ENCODE measurements at places on chromosomes 16 and 17.
A peak's percentile ranks its signal among the peaks of the same experiment; 100 is the strongest.

DNA sequence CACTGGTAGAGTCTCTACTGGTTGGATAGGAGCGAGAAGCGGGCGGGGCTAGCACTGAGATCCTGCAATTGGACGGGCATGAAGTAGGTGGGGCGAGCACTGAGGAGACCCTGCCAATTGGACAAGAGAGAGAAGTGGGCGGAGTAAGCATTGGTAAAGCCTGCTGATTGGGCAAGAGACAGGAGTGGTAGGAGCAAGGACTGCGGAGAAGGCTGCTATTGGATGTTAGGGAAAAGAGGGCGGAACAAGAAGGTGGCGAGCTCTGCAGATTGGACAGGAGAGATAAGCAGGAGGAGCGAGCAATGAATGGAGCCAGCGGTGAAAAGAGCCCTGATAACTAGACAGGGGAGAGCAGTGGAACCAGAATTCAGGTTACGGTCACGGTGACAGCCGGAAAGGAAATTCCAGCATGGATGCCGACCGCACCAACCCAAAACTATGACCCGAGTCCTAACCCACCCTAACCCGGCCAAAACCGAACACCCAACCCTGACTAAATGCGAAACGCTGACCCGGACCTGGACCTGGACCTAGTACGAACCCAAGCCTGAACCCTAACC lies 4.8 kb downstream of the SCGB1C2 start:
- no peaks in the 10 kb centered on the region for H3K27me3 ChIP-seq
- H3K27ac ChIP-seq: no peak overlapping the region
- H3K36me3 ChIP-seq: no peaks in the 10 kb centered on the region
- no peak overlapping the region for H3K4me3 ChIP-seq

DNA sequence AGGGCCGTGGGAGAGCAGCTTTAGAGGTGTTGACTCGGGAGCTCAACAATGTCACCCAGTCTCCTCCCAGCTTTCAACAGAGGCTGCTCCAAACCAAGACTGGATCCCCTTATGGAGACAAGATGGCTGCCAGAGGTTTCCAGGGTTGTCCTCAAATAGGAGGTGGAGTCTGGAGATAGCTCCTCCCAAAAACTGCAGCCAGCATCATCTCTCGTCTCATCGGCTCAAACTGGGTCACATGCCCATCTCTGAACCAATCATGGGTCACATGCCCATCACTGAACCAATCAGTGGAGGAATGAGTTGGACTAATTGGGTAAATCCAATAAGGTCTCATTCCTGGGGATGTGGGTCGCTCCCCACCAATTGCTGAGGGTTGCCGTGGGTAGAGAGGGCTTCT lies 41.1 kb upstream of the C16orf82 start:
- no peak overlapping the region for H3K27ac ChIP-seq
- no peak overlapping the region for H3K4me3 ChIP-seq
- no peak for DNase-seq

- no peak for DNase-seq
- no peak overlapping the region for H3K4me3 ChIP-seq
- H3K36me3 ChIP-seq: no peaks in the 10 kb centered on the region
- no peaks in the 10 kb centered on the region for H3K4me1 ChIP-seq
- H3K27ac ChIP-seq: no peak overlapping the region
These were observed 132.9 kb upstream of the NACA2 start for GRCh38 chr17:61723914-61724313.

DNA sequence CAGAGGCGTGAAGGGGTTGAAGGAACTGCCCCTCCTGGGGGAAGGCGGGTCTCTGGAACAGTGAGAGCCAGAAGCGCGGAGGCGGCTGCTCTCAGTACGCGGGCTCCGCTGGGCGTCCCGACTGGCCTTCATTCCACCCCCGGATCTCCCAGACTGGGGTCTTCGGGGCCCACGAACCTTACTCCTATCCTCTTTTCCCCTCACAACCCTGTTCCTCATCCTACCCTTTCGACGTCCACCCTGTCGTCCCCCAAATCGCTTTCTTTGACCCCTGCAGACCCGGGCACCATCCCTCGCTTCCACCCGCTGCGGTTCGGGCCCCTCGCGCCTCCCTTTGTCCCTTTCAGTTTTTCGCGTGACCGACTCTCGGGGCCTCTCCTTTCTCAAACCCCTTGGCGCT lies 2114.6 kb downstream of the TP53TG3F start:
- no peak for DNase-seq
- H3K4me3 ChIP-seq: no peak overlapping the region
- H3K36me3 ChIP-seq: no peaks in the 10 kb centered on the region

DNA sequence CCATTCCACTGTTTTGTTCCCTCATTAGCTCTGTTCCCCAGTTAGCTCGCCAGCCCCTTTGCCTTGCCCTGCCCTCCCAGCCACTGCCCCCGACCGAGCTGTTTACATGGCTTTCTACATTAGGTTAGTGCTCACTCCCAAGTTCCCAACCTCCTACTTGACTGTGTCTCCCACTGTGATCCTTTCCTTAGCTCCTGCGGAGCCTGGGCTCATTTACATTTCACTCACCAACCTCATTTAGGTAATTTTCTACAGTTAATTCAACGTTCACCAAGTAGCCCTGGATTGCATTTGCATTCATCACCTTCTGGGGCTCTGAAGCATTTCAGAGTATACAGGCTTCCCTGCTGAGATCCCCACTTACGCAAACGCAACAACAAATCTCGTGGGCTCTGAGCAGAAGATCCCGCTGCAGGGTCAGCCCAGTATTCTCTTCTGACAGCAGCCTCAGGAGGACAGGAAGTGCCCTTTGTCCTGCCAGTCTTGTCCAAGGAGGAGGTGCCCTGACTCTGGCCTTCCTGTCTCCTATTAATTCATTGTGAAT lies 325.8 kb upstream of the CCL2 start:
- H3K36me3 ChIP-seq: no peaks in the 10 kb centered on the region
- no peak overlapping the region for H3K4me3 ChIP-seq
- no peak for DNase-seq
- H3K27ac ChIP-seq: no peak overlapping the region

DNA sequence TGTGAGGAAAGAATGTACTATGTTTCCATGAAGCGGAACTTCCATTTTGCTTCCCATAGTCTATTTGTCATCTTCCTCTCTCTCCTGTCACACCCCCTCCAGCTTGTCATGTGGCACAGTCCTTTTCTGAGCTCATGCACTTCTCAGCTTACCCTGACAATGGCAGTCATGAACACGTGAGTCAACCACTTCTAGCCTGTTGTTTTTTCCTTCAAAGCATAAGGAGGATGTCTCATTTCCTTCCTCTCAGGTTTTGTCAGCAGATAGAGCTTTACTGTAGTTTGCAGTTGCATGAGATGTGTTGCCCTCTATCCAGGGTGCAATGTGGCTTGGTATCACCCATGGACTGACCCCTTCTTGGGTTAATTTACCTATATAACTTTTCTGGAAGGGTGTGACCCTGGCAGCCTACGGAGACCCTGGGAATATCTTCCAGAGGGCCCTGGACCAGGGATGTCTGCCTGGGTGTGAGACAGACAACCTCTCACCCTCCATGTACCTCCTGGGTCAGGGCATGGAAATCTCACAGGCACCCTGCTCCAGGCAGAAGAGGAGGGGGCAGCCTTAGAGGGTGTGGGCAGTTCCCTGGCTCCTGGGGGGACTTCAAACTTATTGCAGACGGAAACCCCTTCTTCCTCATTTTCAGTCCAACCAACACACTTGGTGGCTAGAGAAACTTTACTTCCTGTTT lies 4.0 kb upstream of the ZNF267 start:
- H3K36me3 ChIP-seq: no peaks in the 10 kb centered on the region
- no peak overlapping the region for H3K27ac ChIP-seq
- no peaks in the 10 kb centered on the region for H3K27me3 ChIP-seq
- no peak for DNase-seq

GRCh38 chr16:56192635-56192945 lies 1.3 kb downstream of the GNAO1 start:
- H3K4me3 ChIP-seq: peak overlapping the region; percentile 82
- H3K27me3 ChIP-seq: no peaks in the 10 kb centered on the region
- DNase-seq: no peak
- no peaks in the 10 kb centered on the region for H3K4me1 ChIP-seq
- H3K36me3 ChIP-seq: no peaks in the 10 kb centered on the region

GRCh38 chr16:51445250-51445649 lies 294.2 kb upstream of the SALL1 start:
- H3K4me1 ChIP-seq: no peaks in the 10 kb centered on the region
- H3K4me3 ChIP-seq: no peak overlapping the region
- no peaks in the 10 kb centered on the region for H3K36me3 ChIP-seq
- no peaks in the 10 kb centered on the region for H3K27me3 ChIP-seq

GRCh38 chr17:75502721-75503329 lies 12.5 kb downstream of the CASKIN2 start:
- no peaks in the 10 kb centered on the region for H3K27me3 ChIP-seq
- H3K4me1 ChIP-seq: no peaks in the 10 kb centered on the region
- DNase-seq: no peak
- H3K36me3 ChIP-seq: peaks cover 45% of the 10 kb centered on the region

DNA sequence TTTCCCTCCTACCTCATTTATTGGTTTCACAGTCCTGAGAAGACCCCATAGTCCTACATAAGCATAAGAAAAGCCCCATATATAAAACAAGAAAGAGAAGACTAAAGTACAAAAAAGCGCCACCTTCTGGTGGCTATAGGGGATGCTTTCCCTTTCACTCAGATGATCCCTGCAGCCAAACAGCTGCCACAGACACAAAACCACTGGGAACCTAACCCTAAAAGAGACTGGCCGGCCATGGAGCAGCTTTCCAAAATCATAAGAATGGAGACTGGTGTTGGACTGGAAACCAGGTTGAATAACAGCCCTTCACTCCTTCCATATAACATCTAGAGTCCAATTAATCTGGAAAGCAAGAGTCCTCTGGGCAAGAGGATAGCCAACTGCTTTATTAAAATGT lies 11.4 kb downstream of the DYNC1LI2 start:
- peak overlapping the region; percentile 88 for H3K27ac ChIP-seq
- H3K36me3 ChIP-seq: peaks cover 36% of the 10 kb centered on the region
- H3K4me3 ChIP-seq: no peak overlapping the region
- no peaks in the 10 kb centered on the region for H3K27me3 ChIP-seq
- H3K4me1 ChIP-seq: peaks cover 51% of the 10 kb centered on the region

DNA sequence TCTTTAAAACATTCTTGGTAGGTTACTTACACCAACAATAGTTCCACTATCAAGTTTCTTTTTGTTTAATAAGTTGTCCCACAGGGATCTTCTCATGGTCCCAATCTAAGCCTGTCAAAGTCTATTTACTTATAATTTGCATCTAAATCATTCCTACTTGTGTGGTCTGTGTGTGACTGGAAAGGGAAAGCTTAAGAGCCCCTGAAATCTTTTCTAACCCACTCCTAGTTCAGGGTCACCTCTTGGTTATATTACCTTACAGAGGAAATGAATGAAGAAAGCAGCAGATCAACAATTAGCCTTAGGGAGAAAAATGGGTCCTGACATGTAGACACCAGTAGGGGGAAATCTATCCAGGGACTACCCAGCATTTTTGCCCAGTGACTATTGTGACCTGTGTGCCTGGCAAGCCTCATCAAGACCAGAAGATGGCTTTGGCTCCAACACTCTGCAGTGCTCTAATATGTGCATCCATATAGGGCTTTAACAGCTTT lies 110.4 kb upstream of the HAS3 start:
- no peaks in the 10 kb centered on the region for H3K36me3 ChIP-seq
- H3K4me3 ChIP-seq: no peak overlapping the region
- no peaks in the 10 kb centered on the region for H3K4me1 ChIP-seq
- no peak overlapping the region for H3K27ac ChIP-seq
- no peaks in the 10 kb centered on the region for H3K27me3 ChIP-seq

DNA sequence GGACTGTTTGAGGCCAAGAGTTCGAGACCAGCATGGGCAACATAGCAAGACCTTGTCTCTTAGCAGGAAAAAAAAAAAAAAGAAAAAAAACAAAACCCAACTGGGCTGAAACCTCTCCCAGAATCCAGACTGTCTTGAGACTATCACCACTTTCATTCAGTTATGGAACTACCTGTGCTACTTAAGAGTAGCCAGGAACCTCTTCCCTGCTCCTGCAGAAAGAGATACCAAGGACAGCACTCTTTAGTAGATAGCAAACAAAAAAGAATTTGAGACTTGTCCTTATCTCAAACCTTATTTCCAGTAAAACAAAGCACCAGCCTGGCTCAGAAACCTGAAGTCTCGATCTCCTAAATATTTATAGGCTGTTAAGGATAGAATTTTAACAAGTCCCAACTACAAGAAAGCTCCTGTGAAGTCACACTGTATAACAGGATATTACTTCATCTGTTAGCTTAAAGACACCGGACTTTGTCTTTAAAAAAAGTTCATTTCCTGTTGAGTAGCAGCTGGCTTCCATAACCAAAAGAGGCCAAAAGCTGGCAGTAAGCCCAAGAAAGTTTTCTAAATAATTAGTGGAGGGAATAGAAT lies 5.1 kb downstream of the CDR2 start:
- no peak overlapping the region for H3K4me3 ChIP-seq
- peaks cover 3% of the 10 kb centered on the region for H3K36me3 ChIP-seq
- H3K27ac ChIP-seq: peak overlapping the region; percentile 94
- DNase-seq: no peak

- DNase-seq: peak; percentile 25
- H3K27me3 ChIP-seq: no peaks in the 10 kb centered on the region
- no peaks in the 10 kb centered on the region for H3K4me1 ChIP-seq
- H3K36me3 ChIP-seq: no peaks in the 10 kb centered on the region
These were observed 14.3 kb upstream of the SRCIN1 start for GRCh38 chr17:38619937-38620550.
